Mesenchymal stem cell (in vitro differentiated cells and primary cell): ENCODE measurements at places on chromosomes 2 and 18.

- DNase-seq, result peak; percentile 12
Observed at GRCh38 chr2:25098056-25098455, 56.2 kb downstream of the EFR3B start.

- DNase-seq, result peak; percentile 45
Observed at GRCh38 chr2:224584785-224585210, 365 bp downstream of the CUL3 start.

- no peak for DNase-seq
Observed at GRCh38 chr2:160174322-160174721, 25.8 kb downstream of the ITGB6 start.

GRCh38 chr2:239002954-239003623 lies 155.2 kb downstream of the TWIST2 start:
- DNase-seq, result peak; percentile 19

DNA sequence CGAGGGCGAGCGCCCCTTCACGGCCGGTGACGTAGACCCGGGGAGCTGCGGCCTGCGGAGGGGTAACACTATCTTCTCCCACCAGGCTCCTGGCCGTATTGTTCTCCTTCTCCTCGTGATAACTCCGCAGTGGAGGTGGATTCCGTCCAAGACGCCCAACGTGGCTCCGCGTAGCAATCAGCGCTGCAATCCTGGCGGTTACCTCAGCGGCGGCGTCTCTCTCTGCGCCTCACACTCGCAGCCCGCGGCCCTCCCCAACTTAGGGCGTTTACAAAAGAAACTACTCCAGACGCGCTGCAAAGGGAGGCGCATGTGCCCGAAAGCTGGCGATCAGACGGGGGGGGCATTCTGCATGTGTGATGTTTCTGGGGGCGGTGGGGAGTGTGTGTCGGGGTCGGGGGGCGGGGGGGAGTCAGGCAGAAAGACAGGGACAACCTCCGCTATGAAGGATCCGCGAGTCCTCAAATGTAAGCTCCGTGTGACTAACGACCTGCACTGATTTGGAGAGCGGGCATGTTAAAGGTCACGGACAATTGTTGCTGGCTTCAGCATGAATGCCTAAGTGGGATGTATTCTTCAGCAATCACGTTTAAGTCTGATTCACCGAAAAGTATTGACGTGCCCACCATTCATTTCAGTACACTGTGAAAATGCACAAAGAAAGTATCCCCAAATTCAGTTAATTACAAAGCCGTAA lies 1.3 kb upstream of the ZNF516 start:
- DNase-seq, result peak; percentile 79

GRCh38 chr18:78865056-78865598 lies 114.5 kb upstream of the SALL3 start:
- DNase-seq, result no peak

DNA sequence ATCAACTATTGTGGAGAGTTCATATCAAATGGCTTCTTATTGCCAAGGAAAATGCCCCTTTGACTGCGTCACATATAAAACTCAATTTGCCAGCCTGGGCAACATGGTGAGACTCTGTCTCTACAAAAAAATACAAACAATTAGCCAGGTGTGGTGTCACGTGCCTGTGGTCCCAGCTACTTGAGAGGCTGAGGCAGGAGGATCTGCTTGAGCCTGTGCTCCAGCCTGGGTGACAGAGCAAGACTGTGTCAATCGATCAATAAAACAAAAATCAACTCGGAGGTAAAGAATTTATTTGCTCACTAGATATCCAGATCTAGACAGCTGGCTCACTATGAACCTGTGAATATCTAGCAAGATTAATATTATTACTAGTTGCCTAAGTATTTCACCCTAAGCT lies 1.7 kb upstream of the ZCCHC2 start:
- no peak for DNase-seq

DNA sequence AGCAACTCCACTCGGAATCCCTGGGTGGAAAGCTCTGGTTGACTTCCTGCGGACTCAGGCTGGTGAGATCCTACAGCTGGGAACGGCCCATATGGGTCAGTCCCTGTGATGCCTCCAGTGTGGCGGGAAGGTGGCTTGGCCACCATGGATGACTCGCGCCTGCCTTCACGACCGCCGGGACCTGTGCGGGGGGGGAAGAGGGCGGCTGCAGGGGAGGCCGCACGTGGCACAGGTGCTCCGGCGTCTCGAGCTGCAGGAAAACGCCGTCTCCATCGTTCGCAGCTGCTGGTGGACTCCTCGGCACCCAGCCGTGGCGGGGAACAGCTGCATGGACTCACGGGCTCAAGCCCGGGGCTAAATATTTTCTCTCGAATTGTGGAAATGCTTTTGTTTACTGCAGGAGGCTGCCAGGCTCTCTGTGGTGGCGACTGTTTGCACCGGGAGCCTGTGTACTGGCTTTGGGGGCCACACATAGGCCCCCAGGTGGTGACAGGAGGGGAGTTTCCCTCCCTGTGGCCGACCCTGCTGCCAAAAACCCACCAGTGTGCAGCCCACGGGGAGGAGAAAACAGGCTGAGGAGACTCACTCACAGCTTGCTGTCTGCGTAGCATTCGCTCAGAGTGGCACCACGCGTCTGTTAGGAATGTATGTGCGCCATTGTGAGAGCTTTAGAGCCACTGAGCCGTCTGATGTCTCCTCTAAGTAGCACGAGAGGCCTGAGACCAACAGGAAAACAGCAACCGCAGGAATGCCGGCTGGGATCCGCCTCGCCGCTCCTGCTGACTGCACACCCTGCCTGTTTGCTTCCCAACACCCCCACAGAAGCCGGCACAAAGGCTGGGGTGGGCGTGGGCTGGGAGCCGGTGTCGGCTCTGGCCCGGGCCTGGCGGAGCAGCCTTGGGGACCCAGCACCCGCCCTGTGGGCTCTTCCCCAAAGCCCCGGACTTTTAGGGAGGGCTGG lies 89.2 kb downstream of the NFATC1 start:
- DNase-seq, result peak; percentile 94

DNA sequence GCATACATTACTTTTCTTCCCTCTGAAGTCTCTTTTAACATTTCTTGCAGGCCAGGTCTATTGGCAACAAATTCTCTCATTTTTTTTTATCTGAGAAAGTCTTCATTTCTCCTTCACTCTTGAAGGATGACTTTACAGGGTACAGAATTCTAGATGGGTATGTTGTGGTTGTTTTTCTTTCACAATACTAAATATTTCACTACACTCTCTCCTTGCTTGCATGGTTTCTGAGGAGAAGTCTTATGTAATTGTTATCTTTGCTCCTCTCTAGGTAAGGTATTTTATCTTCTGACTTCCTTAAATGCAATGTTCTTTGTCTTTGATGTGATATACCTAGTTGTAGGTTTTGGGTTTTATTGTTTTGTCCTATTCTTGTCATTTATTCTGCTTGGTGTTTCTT lies 371.1 kb downstream of the FIGN start:
- DNase-seq, result no peak

DNA sequence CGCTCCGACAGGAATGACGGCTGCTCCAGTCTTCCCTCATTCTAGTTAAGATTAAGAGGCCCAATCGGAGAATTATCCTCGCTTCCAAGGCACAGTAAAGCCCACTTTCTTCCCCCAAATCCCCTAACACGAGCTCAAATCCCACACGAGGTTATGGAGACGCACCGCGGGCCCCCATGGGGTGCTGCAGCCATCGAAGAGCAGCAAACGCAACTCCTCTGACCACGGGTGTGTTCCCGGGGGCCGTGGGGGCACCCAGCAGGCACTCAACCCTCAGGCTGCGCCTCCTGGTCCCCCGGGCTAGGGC lies 446 bp downstream of the COPS9 start:
- DNase-seq, result no peak

DNA sequence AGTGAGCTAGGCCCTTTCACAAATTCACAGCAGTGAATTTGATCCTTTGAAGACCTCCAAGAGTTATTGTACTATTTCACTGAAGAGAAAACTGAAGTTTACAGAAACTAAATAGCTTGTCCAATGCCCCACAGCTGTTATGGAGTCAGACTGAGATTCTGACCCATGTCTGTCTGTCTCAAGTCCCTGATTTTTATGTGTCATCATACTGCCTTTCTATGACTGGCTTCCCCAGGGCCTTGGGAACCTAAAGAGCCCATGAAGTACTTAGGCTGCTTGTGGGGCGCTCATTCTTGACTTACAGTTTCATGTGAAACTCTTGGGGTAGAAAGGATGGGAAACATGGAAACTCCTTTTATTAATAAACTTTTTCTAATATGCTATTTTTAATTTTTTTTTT lies 107.7 kb downstream of the ATL2 start:
- DNase-seq, result no peak

DNA sequence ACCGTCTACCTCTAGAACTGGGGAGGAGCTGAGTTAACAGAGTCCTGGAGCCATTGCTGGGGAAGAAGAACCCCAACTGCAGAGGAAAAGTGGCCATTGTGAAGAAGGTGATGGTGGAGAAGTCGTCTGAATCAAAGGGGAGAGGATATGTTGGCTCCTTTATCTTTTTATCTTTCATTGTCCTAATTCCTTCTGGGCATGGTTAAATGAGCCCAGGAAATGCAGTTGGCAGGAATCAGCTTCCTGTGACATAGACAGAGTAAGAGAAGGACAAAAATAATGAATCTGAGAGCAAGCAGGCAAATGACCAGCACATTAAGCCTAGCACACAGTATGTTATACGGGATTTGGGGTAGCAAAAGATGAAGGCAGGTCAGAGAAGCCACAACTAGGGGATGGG lies 16.0 kb upstream of the ACTR3 start:
- no peak for DNase-seq

- DNase-seq, result no peak
Observed at GRCh38 chr18:61199171-61199848, 133.9 kb upstream of the CDH20 start.
